ENCODE measurements at places on chromosomes 4 and X.

- DNase-seq = no peak
Observed at GRCh38 chr4:187006189-187006618, 282.5 kb upstream of the FAT1 start.

- DNase-seq = no peak
Observed at GRCh38 chrX:74500067-74500466, 78.8 kb downstream of the SLC16A2 start.

DNA sequence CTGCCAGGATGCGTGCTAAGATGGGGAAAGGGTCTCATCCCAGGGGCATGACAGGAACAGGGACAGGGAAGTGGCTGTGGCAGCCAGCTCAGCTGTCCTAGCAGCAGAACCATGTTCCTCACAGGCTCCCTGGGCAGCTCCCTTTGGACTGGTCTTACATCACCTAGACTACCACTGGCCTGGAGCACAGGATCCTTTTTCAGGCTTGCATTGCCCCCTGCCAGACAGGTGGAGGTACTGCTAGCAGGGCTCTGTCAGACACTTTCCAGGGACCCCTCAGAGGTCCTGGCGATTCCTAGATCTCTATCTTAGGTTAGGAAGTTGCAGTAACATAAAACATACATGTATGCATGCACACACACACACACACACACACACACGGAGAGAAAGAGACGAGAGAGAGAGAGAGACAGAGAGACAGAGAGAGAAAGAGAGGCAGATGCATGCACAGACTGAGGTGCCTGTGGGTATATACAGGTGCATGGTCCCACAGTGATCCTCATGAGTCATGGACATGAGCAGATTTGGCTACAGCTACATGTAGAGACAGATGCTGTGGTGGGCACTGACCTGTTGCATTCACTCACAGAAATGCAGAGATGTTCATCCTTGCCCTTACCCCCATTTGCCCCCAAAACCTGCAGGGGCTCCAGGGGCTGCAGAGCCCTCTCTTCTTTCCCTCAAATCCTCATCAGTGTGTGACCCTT is 63.6 kb downstream of the STARD8 start:
- no peak for DNase-seq

DNA sequence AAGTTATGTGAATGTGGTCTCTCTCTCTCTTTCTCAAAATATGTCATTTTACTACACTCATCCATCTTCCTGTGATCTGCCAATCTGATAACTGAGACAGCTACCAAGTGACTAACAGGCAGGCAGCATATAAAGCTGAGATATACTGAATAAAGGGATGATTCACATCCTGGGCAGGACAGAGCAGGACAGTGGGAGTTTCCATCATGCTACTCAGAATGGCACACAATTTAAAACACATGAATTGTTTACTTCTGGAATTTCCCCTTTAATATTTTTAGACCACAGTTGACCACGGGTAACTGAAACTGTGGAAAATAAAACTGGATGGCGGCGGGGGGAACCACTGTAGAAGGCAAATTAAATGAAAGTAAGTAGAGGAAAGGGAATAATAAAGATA is 58.6 kb upstream of the DCTD start:
- DNase-seq = no peak

DNA sequence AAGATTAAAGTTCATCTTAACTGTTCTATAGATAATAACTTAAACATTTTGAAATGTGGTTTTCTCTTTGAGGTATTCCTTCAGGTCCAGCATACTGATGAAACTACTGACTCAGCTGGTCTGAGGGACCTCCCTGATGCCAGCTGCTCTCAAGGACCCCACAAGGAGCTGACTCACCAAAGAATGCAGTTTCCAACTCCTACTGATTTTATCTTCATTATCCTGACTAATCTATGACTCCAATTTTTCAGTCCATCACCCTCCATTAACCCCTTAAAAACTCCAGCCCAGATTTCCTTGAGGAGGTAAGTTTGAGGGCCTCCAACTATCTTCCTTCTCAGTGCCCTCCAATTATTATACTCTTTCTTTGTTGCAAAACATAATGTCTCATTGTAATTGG is 1.4 kb upstream of the UGT2B4 start:
- DNase-seq = no peak

DNA sequence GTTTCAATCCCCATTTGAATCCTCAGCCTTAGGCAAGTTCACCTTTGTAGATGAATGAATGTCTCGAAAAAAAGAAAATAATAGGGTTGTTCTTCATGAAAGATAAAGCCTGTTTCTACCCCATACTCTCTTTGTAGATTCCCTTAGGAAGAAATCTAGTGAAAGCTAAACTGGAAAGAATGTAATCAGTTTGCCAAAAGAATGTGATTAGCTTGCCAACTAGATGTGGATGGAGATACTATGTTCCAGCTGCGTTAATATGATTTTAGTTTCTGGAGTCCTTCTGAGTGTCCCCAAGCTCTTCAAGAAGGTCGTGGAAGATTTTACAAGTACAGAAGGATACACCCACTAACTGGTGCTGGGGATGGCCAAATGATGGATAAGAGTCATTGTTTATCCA is 162.3 kb upstream of the EDNRA start:
- no peak for DNase-seq

- DNase-seq = no peak
Observed at GRCh38 chrX:17459661-17460060, 84.7 kb downstream of the NHS start.

DNA sequence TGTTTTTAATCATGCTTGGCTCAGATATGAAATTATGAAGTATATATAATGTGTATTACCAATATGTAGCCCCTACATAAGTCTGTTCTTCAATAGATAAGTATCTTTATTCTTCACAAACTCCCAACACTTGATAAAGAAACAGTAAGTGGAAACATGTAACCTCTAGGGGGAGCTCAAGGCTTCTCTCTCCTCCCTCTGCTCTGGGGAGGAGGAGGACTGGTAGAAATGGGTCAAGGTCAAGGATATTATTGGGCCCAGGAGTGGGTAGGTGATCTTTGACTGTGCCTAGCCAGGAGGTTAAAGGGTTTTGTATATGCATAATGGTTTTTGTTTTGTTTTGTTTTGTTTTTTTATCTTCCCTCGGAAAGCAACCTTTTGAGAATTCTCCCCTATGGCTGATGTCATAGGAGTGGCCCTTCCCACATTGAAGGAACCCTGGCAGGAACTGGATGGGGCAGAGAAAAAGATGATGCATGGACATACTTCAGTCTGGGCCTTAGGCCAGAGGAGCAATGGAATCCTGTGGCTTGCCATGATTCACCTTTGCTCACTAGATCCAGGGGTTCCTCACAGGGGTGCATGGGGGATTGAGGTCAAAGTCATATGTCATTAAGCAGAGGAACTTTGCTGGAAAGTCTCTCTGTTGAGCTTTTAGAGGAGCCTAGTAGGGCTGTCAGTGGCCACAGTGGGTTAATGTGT is 460.3 kb downstream of the MID1IP1 start:
- no peak for DNase-seq

GRCh38 chrX:31715675-31716074 is 643.8 kb upstream of the FTHL17 start:
- no peak for DNase-seq

DNA sequence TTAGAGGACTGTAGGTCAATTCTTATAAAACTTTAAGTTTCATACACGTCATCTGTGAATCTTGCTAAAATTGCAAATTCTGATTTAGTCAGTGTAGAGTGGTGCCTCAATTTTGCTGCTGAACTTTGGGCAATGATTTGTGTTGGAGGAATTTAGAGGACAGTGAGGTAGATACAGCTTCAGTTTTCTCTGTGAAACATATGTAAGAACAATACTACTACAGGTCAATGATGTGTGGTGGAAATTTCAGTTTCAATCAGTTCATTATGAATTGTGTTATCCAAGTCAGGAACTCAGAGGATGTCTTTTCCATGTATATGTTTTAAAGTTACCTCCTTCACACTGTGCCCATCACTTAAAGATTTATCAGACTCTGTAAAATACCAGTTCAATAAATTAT is 1597.8 kb upstream of the PCDH10 start:
- DNase-seq = no peak

- no peak for DNase-seq
Observed at GRCh38 chr4:88819818-88820697, 122.4 kb upstream of the NAP1L5 start.

DNA sequence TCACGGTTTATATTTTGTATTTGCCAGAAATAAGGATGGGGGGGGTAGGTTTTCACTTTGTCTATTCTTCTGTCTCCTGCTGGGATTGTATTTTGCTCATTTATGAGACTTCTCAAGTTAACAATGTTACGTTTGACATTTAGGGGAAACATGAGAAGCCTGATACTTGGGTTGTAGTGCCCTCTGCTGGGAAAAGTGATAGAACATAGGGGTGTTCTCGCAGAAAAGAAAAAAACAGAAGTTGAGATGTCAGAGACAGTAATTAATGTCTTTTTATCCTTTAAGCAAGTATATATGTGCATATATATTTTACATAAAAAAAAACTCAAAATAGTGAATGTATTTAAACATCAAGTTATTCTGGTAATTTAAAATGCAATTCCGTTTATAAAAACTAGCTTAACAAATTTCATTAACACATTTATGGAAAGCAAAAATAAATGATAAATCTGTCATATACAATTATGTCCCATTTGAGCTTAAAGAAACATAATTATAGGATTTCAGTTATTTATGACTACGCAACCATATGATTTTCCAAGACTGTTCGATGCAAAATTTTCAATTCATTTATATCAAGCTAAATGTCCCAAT is 46.0 kb upstream of the TMPRSS11F start:
- DNase-seq = peak; percentile 34

DNA sequence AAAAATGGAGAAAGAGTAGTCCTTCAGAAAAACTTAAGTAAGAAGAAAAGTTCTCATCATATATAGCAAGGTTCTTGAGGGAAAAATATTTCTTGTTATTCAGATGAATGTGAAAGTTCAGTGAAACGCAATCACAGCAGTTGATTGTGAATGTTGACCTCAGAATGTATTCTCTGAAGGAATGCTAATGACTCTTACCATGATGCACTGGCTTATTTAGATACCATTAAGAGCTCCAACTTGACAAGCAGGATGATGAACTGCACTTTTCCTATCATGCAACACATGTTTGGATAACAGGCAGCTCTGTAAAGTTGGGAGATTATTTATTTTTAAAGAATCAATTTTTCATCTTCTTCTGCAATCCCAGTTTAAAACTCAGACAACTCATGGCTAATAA is 115.5 kb upstream of the MYOZ2 start:
- no peak for DNase-seq

DNA sequence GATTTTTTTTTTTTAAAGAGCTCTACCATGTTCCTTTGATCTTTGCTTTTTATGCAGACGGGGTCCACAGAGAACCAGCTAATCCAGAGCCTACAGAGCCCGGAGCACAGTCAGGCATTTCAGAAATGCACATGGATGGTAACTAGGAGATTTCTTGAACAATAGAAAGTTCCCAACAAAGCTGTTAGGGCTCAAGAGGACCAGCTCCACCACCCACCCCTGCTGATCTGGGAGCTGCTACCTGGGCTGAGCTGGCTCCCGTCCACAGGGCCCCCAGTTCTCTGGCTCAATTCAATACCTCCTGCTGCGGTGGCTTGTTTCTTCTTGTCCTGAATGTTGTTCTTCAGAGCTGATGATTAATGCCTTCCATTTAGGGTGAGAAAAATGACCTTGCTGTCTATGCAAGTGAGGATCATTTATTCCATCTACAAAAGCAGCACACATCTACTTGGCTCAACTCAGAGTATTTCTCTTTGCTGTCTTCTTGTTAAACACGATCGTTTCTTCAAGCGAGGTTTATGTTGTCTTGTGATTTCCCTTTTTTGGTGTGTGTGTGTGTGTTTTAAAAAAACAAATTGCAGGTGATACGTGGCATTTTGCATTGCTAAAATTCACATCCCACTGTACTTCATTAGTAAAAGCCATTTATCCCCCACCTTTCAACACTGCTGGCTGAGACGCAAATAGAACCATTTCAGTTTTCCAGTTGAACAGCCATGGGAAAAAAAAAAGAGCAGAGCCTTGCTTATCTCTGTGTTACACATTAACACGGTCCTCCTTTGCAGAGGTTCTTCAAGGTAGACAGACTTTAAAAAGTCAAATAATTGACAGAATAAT is 31.3 kb downstream of the IGFBP7 start:
- DNase-seq = no peak

GRCh38 chr4:185142564-185142911 is 528 bp upstream of the SLC25A4 start:
- DNase-seq = no peak

- DNase-seq = no peak
Observed at GRCh38 chr4:134708616-134709015, 507.0 kb upstream of the PABPC4L start.

Measured in stimulated activated CD4-positive, alpha-beta T cell treated with anti-CD3 and anti-CD28 coated beads, Interleukin-2, amount 100 ng/mL, for 24 hours (primary cell).